ENCODE measurements at places on chromosomes 3 and 15.
A peak's percentile ranks its signal among the peaks of the same experiment; 100 is the strongest.

DNA sequence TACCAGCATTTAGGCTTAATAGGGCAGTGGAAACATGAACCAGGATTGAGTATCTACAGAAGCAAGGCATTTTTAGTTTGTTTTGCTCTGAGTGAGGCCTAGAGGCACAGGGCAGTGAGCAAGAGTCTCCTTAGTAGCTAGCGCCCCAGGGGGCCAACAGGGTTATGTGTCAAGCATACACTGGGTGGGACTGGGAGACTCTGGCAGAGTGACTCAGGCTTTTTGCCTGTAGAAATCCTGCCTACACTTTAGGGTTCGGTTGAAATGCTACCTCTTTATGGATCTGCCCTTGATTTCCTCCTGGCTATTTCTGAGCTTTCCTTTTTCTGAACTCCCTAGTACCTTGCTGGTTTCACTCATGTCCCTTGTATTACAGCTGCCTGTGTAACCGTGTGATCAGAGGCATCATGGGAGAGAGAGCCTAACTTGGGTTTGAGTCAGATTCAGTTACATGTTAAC is 72.2 kb downstream of the TOP2B start:
- DNase-seq: peak; percentile 58

DNA sequence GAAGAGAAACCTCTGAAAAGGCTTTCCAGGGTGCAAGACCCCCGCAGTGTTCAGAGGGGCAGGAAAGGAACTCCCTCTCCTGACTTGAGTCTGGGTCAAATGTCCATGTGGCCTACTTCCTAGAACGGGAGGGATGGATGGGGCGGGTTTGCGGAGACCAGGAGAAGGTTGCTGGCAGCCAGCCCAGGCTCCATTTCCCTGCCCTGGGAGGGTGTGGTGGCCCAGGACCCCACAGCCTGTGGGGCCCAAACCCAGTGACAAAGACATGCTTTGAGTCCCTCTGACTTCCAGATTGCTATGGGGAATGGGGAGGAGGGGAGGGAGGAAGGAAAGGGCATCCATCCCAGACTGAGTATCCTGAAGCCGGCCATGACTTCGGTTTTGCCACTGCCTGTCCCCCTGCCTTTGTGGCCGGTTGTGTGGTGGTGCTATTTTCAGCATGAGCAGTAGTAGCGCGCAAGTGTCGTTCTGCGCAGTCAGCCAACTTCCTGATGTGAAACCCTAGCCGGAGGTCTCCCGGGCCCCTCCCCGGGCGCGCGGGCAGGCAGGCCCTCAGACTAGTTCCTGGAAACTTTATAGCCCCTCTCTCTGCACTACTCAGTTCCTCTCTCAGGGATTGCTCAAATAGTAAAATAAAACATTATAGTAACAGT is 24.4 kb downstream of the MAGEF1 start:
- DNase-seq: no peak

DNA sequence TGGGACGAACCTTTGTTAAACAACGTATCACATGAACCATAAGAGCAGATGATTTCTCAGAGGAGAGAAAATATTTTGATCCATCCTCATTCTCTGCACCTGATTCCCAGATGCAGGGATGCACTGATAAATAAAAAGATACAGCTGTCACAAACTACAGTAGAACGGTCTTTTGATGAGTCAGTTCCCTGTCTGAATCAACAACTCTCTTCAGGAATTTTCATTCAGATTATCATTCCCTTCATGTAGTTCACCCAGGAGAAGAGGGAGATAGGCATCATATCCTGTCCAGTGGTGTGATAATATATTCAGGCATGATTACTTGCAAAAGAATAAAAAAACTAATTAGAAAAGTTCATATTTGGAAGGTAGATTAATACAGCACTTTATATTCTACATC is 521.5 kb downstream of the PYDC2 start:
- DNase-seq: no peak

- DNase-seq: no peak
These were observed 107.5 kb downstream of the CNTN6 start for GRCh38 chr3:1200371-1200770.

DNA sequence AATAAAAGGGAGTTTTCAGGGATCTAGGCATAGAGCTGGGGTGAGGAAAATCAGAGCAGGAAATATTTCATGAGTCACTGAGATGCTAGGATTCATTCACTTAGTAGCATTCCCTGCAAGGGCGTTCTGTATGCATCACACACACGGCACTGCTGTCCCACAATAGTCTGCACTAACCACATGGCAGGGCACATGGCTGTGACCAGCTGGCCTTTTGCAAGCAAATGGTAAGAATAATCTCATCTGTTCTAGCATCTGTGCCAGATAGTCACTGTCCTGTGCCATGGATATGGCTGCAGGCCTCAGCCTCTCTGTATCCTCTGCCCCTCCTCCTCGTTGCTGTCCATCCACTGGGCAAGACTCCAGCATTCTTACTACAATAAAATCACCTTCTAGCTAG is 37.8 kb downstream of the BOC start:
- DNase-seq: no peak
